WTC11 (cell line): ENCODE measurements at places on chromosomes 7 and 10.

DNA sequence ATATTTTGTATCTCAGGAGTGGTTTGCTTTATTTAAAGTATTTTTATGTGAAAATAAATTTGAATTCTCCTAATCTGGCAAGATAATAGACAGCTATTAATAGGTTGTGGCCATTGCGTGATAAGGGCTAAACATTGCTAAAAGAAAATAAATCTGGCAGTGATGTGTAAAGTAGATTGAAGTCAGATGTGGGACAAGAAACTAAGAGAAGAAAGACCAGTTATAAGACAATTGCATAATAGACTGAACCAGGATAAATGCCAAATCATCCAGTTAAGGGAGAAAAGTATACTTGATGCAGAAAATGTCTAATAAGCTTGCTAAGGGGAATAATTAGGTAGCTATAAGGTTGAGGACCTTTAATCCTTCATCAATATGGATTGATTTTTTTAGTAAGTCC, 197.5 kb upstream of the CSTF2T start:
- DNase-seq, result no peak

DNA sequence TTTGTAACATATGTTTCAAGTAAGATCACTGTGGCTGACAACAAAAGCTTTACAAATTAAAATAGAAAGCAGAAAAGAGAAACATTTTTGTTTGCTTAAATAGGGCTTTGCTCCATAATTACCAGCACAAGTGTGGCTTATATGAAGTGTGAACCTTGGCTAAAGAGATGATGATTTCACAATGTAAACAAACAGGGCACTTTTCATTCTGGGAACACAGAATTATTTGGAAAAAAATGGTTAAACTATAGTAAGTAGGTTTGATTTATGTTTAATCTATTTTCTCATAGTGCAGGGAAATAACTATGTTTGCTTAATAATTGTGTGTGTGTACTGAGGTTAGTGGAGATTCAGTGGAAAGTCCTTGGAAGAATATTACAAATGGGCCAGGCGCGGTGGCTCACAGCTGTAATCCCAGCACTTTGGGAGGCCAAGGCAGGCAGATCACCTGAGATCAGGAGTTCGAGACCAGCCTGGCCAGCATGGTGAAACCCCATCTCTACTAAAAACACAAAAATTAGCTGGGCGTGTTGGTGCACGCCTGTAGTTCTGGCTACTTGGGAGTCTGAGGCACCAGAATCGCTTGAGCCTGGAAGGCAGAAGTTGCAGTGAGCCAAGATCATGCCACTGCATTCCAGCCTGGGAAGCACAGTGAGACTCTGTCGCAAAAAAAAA, 19.1 kb upstream of the OTUD1 start:
- DNase-seq, result no peak

- DNase-seq, result no peak
Measured at GRCh38 chr10:12432402-12433189, 83.2 kb downstream of the CAMK1D start.

DNA sequence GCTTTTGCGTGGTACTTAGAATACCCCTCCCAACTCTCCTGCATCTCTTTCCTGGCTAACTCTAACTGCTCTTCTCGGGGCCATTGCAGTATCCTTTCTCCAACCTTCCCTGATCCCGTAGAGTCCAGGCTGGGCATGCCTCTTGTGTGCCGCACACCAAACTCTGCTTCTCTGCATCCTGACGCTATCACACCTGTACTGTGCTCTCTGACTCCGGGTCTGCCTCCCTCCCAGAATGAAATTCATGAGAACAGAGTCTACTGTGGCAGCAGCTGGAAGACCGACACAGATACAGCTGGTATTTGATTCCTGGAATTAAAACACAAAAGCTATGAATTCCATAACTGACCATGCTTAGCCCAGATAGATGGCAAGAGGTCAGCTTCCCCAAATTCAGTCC, 60.9 kb downstream of the C10orf67 start:
- no peak for DNase-seq

DNA sequence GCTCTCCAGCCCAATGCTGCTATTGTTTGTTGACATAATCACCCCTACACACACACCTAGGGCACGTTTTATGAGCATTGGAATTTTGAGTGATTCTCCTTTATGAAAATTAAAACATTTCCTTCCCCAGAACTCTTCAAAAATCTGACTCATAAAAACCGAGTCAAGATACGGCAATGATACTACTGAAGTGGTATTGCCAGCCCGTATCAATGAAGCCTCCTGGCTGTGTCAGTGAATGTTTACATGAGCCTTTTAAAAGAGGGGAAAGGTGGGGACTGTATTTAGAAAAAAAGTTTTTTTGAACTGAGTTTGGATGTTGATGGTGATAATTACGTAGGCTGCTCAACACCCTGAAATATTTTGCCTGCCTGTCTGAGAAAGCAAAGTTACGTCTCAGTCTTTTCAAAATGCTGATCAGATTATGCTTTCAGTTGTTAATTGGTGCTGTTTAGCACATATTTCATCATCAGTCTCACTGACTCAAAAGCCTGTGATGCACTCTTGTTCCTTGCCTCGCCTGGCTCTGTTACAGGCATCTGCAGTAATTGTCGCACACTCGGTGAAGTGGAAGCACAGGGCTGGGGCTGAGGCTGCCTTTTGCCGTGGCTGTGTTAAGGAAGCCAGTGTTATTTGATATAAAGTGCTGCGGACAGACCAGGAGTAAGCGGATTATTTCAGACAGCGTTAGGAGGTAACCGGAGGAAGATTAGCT, 157.4 kb upstream of the TCF7L2 start:
- no peak for DNase-seq

- DNase-seq, result no peak
Measured at GRCh38 chr7:27775782-27776181, 35.8 kb downstream of the TAX1BP1 start.

GRCh38 chr10:3829156-3830050, 44.4 kb upstream of the KLF6 start:
- DNase-seq, result no peak

- DNase-seq, result no peak
Measured at GRCh38 chr10:21071001-21071673, 174.0 kb upstream of the NEBL start.

DNA sequence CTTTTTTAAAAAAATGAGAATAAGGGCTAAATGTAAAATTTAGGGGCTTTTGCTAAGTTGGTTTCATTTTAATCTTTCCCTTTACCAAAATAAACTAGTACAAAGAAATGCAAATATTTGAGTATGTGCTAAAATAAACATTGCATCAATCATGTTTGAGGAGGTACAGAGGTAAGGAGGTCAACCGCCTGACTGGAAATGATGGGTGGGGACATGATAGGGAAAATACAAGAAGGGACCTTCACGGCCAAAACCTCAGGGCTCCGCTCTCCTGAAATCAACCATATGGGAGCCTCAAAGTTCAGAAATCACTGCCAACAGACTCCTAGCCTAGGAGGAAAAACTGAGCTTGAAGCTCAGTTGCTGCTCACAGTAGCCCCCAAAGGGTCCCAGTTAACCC, 207.6 kb downstream of the AHR start:
- no peak for DNase-seq

- no peak for DNase-seq
Measured at GRCh38 chr10:24012249-24012803, 196.6 kb upstream of the KIAA1217 start.

DNA sequence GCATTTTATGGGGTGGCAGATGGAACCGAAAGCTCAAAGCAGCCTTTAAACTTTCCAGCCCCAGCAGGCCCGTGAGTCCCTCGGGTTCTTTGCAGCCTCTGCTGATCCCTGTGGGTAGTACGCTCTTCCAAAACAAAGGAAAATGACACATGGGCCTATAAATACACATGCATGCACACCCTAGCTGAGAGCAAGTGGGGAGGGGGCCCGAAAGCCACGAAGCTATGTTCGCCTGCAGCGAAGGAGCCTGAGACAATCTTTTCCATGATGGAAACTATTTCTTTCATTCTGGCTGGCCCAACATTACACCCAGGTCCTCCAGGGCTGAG, 32.2 kb downstream of the CALML5 start:
- DNase-seq, result no peak

- no peak for DNase-seq
Measured at GRCh38 chr7:87435546-87435945, 39.9 kb downstream of the ABCB4 start.

DNA sequence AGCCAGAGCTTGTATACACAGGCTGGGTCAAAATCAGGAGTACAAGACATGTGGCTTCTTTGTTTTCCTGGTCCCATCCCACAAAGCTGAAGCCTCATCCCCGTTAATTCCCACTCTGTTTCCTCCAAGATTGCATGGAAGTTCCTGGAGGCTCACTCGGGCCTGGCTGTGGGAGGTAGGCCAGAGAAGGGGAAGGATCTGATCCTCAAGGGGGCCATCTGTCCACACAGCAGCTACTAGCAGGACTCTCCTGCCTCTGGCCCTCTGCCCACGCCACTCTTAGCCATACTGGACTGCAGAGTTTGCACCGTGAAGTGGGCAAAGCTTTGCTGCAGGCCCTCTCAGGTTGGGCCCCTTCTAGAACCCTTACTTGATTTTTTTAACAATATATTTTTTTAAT, 160.6 kb downstream of the FGFR2 start:
- DNase-seq, result no peak

DNA sequence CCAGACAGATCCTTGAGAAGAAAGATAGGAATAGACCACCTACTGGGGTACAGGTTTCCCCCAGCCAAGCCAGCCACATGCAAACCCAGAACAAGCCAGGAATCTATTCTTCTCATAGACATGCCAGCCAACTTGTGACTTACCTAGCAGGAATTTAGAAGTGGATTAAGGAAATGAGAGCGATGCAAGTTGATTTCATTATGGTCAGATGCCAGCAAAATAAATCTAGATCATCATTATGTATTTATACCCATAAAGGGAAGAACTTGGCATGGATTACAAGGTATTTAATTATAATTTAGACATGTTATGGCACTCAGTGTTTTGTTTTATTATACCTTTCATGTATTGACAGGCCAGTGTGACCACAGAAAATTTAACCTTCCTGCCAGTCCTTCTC, 32.8 kb downstream of the SLC35G1 start:
- DNase-seq, result no peak

- DNase-seq, result no peak
Measured at GRCh38 chr7:102282465-102283362, 4.0 kb upstream of the SH2B2 start.

DNA sequence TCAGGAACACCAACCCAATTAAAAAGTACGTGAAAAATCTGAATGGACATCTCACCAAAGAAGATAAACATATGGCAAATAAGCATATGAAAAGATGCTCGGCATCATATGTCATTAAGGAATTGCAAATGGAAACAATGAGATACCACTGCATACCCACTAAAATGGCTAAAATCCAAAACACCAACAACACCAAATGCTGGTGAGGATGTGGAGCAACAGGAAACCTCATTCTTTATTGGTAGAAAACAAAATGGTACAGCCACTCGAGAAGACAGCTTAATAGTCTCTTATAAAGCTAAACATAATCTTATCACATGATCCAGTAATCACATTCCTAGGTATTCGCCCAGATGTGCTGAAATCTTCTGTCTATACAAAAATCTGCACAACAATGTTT, 13.1 kb downstream of the RSU1 start:
- DNase-seq, result no peak

GRCh38 chr7:90955641-90956207, 308.5 kb upstream of the FZD1 start:
- DNase-seq, result no peak

DNA sequence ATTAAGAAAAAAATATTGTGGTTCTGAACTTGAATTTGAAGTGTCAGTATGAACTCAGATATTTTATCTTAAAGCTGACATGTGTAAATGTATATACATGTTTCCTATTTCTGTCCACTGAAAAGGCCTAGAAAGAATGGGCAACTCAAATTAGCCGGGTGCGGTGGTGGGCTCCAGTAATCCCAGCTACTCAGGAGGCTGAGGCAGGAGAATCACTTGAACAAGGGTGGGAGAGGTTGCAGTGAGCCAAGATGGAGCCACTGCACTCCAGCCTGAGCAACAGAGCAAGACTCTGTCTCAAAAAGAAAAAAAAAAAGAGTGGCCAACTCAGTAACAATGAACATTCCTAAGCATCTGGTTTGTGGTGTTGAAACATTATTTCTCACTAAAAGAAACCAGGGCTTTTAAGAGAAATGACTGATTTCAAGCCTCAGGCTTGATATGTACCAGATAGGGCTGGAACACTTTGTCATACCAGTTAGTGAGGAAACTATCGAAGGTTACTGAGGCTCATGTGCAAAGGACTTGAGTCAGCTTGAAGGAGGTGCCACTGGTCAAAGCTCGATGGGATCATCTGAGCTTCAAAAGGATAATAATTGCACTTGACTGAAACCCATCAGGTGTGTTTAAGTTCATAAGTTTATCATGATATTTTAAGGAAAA, 40.5 kb downstream of the AOAH start:
- no peak for DNase-seq

GRCh38 chr10:61000769-61001730, 57.1 kb upstream of the RHOBTB1 start:
- peak; percentile 66 for DNase-seq
